ENCODE measurements at places on chromosomes 2 and 18. TPM values are rescaled to one million over a fixed set of nuclear protein-coding genes. Genes with fewer than 3 reads are reported as not detected.

DNA sequence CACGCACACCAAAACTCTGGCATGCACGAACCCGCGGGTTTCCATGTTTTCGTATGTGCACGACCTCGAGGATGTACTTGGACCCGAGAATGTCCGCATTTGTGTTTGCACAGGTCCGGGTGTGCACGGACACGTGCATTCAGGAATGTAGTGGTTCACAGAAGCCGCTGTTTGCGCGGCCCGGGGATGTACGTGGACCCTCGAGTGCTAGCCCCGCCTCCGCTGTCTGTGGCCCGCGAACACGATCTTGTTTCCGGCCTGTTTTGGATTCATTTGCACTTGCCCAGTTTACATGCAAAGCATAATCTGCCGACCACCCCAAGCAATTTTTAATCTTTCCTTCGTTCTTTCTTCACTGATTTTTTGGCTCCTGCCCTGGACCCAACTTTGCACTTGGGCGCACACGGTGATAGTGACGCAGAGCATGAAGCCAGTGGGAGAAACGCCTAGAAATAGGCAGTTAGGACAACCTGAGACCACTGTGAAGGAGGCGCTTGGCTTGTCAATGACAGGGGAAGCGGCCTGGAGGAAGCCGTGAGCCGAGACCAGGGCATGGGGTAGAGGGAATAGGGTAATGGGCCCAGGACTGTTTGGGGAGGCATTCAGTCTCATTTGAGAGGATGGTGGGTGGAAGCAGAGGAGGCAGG is 45.4 kb upstream of the PTMA start:
- ATAC-seq: no peak

- ATAC-seq: no peak
Observed at GRCh38 chr2:63942788-63943187, 76.4 kb downstream of the VPS54 start.

GRCh38 chr18:31576670-31577069 is 15.0 kb upstream of the TTR start:
- ATAC-seq: no peak

DNA sequence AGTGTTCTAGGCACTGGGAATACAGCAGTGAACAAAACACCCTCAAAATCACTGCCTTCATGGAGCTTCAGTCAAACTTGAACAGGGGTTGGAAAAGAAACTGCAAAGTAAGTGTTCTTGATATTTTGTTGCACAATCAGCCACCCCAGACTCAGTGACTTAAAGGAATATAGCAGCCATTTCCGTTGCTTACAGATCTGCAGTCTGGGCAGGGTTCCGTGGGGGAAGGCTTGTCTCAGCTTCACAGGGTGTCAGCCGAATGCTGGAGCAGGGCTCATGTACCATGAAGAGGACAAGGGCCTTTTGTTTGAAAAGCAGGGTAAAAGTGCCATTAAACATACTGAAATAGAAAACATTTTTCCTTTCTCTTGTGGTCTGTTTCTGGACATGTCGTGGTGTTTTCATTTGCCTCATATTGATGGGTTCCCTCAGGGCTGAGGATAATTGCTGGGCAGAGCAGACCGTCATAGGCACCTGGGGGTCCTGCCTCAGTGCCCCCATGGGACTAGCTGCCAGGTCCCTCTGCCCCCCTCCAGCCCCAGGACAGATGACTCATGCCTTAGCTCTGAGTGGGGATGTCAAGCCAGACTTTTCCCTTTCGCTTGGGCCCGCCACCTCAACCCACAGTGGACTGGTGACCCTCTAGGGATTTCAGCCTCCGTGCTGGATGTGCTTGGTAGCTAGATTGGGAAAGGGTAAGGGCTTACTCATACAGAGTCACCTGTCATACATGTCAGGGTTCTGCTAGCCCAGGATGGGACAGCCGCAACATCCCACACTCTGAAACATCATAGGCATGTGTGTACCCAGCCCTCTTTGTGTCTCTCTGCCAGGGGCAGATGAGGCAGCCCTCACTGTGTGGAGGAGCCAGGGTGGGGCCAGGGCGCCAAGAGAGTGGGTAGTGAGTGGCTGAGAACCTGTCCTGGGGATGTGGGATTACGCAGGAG is 96.5 kb downstream of the PTPRM start:
- no peak for ATAC-seq

DNA sequence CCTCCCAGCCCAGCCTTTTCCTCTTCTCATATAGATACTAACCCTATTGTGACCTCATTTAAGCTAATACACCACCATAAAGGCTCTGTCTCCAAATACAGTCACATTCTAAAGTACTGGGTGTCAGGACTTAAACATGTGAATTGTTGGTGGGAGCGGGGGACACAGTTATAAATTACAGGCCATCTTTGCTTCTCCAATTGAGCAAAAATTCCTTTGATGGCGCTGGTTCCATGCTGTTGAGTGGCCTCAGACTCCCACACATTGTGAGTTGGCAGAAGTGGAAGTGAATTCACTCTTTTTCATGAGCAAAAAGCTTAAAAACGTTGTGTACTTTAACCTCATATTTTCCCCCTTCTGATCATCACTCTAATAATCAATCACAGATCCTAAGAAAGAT is 46.0 kb downstream of the GBX2 start:
- ATAC-seq: no peak

GRCh38 chr2:54658564-54659071 is 64.8 kb upstream of the EML6 start:
- no peak for ATAC-seq

GRCh38 chr18:10060841-10061240 is 147.0 kb downstream of the VAPA start:
- ATAC-seq: no peak

- no peak for ATAC-seq
Observed at GRCh38 chr2:159998961-159999360, 63.5 kb downstream of the PLA2R1 start.

DNA sequence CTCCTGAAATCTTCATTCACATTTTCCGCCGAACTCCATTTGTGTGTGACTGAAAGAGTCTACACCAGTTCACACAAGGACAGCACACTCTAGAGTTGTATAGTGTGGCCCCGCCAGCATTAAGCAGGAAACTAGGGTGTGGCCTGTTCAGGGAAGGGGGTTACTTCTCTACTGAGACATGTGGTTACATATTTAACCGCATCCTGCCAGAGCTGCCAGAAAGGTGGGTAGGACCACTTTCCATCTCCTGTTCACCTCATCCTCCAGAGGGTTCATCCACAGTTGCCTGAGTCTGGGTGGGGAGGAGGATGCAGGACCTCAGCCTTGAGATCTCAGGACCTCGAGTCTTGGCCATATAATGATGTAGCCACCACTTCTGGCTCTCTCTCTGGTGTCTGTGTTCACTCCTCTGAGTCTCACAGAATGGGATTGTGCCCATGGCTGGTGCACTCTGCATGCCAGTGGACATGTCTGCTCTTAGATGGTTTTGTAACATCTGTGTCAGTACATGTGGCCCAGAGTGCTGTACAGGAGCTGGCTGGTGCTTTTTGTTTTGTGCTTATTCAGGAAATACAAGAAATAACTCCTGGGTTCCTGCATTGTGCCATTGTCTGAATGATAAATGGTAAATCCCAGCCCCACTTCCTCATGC is 7.7 kb upstream of the SP140L start:
- ATAC-seq: no peak

DNA sequence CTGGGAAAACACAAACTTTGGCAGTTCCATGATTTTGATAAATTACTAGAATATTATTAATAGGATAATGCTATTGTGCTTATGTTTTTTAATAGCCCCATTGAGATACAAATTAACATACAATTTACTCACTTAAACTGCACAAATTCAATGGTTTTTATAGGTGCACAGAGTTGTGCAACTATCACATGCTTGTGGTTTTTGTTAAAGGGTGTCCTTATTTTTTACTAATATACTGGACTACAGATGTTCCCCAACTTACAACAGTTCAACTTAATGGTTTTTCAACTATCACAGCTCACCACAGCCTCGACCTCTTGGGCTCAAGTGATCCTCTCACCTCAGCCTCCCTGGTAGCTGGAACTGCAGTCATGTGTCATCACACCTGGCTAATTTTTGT is 76.6 kb downstream of the OSBPL1A start:
- no peak for ATAC-seq

DNA sequence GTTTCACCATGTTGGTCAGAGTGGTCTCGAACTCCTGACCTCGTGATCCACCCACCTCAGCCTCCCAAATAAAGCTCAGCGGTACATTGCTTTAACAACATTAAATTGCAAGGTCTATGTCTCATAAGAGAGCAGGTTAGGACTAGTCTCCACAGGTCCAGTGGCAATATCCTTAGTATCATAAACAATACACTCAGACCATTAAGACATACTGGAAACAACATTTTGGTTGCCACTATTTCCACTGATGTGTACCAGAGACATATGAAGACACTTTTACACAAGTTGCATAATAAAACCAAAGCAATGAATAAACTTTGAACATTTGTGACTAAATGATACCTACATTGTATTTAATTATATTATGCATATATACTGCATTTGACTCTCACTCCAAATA is 1130.0 kb downstream of the TSN start:
- ATAC-seq: no peak

NT5C1B gene
- 1.0 TPM for total RNA-seq

LIMS4 gene
- total RNA-seq: 0.21 TPM

SRBD1 gene
- 20.1 TPM for total RNA-seq

NGEF gene
- 10.6 TPM for total RNA-seq

POTEJ gene
- total RNA-seq: 0.97 TPM

CCDC141 gene
- 0.15 TPM for total RNA-seq

LPIN1 gene
- 54.8 TPM for total RNA-seq

LIMS3 gene
- total RNA-seq: not detected

PARD3B gene
- 5.8 TPM for total RNA-seq

Data from motor neuron (in vitro differentiated cells).